Activated naive CD4-positive, alpha-beta T cell treated with anti-CD3 and anti-CD28 coated beads for 36 hours (primary cell): ENCODE measurements at places on chromosomes 16 and 17. TPM values are rescaled to one million over a fixed set of nuclear protein-coding genes. Genes with fewer than 3 reads are reported as not detected.

DNA sequence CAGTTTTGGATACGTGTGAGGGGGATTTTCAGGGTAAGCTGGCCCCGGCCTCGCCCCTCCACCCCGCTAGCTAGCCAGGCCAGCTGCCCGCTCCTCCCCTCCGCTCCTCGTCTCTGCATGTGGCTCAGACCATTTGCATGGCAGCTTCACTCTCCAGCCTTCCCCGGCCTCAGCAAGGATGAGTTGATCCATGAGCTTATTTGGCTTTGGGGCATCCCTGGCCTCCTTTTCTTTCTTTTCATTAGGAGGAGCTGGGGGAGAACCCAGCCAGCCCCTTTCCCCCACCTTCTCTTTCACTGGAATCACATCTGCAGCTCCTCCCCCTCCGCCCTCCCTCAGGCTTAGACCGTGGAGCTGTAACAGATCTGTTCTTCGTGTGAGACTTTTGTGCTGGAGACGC is 30.7 kb downstream of the ELAC2 start:
- no peak overlapping the region for H3K27ac ChIP-seq
- H3K36me3 ChIP-seq = peaks cover 28% of the 10 kb centered on the region
- H3K27me3 ChIP-seq = peaks cover 4% of the 10 kb centered on the region
- H3K4me1 ChIP-seq = no peaks in the 10 kb centered on the region

GRCh38 chr17:55344514-55344997 is 77.1 kb downstream of the MMD start:
- H3K27me3 ChIP-seq = peaks cover 5% of the 10 kb centered on the region
- no peak overlapping the region for H3K4me3 ChIP-seq
- no peaks in the 10 kb centered on the region for H3K36me3 ChIP-seq
- H3K27ac ChIP-seq = no peak overlapping the region

GRCh38 chr16:15988268-15989013 is 39.0 kb downstream of the ABCC1 start:
- peak overlapping the region; percentile 62 for H3K27ac ChIP-seq
- H3K4me1 ChIP-seq = peaks cover 33% of the 10 kb centered on the region
- H3K27me3 ChIP-seq = no peaks in the 10 kb centered on the region
- H3K4me3 ChIP-seq = no peak overlapping the region
- DNase-seq = no peak

GRCh38 chr16:5025171-5025632 is 8.5 kb downstream of the NAGPA start:
- H3K36me3 ChIP-seq = peaks cover 2% of the 10 kb centered on the region
- no peak overlapping the region for H3K27ac ChIP-seq
- no peaks in the 10 kb centered on the region for H3K27me3 ChIP-seq
- peak; percentile 11 for DNase-seq

DNA sequence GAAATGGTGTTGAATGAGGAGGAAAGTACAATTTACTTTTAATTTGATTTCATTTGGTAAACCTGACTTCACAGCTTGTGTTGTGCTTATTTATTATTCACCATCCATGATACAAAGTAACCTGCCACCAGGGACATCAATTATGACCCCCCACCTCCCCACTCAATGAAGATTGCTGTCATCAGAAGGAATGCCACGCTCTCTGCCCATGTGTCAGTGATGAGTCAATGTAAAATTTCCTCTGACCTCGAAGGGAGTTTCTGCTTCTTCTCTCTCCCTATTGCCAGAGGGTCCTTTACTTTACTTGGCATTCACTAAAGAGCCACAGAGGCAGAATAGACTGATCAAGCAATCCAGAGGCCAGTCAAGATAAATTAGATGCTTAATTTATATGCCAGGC is 759.7 kb downstream of the CDH11 start:
- H3K27me3 ChIP-seq = no peaks in the 10 kb centered on the region
- no peak overlapping the region for H3K27ac ChIP-seq
- no peak overlapping the region for H3K4me3 ChIP-seq
- no peak for DNase-seq

- no peak overlapping the region for H3K27ac ChIP-seq
- H3K36me3 ChIP-seq = peaks cover 4% of the 10 kb centered on the region
- no peak for DNase-seq
- peaks cover 56% of the 10 kb centered on the region for H3K4me1 ChIP-seq
- no peaks in the 10 kb centered on the region for H3K27me3 ChIP-seq
- H3K4me3 ChIP-seq = no peak overlapping the region
These were observed 44.6 kb upstream of the GSE1 start for GRCh38 chr16:85568519-85568918.

GRCh38 chr17:44268709-44269534 is 987 bp upstream of the SLC4A1 start:
- no peaks in the 10 kb centered on the region for H3K4me1 ChIP-seq
- no peak for DNase-seq
- no peaks in the 10 kb centered on the region for H3K27me3 ChIP-seq
- no peak overlapping the region for H3K4me3 ChIP-seq
- no peak overlapping the region for H3K27ac ChIP-seq

DNA sequence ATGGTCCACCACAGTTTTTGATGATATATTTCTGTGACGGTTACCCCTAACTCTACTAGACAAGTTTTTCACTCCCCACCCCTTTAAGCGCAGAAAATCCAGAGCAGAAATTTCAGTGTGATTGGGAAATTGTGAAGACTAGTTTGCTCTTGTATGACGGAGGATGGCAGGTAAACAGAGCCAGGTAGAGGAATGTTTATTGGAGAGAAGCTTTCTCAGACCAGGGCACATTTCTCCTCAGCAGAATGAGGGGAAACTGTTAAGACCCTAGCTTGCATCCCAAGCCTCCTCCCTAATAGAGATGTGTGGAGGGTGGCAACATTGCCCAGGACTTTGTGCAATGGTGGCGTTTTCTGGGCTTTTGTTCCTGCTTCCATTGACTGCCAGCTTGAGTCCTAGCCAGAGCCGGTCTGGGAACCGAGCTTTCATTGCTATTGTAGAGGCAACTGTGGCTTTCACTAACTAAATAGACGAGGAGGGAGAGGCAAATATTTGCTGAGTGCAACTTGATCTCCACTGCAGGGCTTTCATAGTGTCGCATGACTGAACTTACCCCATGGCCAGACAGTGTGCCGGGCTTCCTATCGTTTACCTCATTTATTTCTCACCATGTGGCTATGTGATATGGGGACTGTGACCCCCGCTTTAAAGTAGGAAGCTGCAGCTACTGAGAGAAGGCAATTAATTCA is 159.6 kb upstream of the MPHOSPH6 start:
- H3K36me3 ChIP-seq = no peaks in the 10 kb centered on the region
- no peak for DNase-seq
- H3K27me3 ChIP-seq = no peaks in the 10 kb centered on the region
- no peak overlapping the region for H3K4me3 ChIP-seq
- H3K27ac ChIP-seq = no peak overlapping the region

DNA sequence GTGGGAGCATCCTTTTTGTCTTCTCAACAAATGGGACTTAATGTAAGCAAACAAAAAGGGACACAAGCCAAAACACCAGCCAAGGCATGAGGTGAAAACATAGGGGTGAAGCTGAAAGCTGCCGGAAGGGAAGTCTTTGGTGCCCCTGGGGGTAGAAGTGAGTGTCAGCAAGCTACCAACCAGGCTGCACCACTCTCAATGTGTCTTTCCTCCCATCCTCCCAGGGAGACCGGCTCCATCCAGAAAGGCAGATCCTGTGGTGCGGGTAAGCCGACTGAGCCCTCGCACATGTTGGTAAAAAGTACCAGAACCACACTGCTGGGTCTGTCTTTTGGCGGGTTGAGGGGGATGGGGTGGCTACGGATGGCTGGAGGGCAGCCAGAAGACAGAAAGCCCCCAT is 52.0 kb upstream of the SREBF1 start:
- no peak for DNase-seq
- H3K4me3 ChIP-seq = no peak overlapping the region
- peaks cover 2% of the 10 kb centered on the region for H3K4me1 ChIP-seq
- no peak overlapping the region for H3K27ac ChIP-seq

DNA sequence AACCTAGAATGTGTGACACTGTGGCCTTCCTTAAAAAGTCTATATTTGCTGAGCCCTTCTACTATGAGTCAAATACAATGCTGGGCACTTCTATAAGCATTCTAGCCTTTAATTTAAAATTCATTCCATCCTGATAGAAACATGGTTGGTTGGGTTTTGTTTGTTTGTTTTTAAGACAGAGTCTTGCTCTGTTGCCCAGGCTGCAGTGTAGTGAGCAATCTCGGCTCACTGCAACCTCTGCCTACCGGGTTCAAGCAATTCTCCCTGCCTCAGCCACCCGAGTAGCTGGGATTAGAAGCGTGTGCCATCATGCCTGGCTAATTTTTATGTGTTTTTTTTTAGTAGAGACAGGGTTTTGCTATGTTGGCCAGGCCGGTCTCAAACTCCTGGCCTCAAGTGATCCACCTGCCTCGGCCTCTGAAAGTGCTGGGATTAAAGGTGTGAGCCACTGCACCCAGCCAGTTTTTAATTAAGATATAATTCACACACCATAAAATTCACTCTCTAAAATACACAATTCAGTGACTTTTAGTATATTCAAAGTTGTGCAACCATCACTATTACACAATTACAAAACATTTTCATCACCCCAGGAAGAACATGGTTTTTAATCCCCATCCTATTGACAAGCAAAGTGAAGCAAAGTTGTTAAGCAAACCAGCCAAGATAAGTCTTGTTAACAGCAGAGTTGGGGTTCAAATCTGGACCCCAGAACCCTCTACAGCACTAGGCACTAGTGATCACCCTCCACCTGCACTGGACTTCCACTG is 42.8 kb downstream of the CMTM4 start:
- no peaks in the 10 kb centered on the region for H3K36me3 ChIP-seq
- H3K4me1 ChIP-seq = peaks cover 13% of the 10 kb centered on the region
- H3K27ac ChIP-seq = no peak overlapping the region
- DNase-seq = no peak
- peaks cover 3% of the 10 kb centered on the region for H3K27me3 ChIP-seq

GRCh38 chr17:7499161-7499560 is 15.0 kb downstream of the POLR2A start:
- no peak overlapping the region for H3K4me3 ChIP-seq
- no peaks in the 10 kb centered on the region for H3K27me3 ChIP-seq
- no peaks in the 10 kb centered on the region for H3K4me1 ChIP-seq

- peaks cover 3% of the 10 kb centered on the region for H3K4me1 ChIP-seq
- no peak overlapping the region for H3K27ac ChIP-seq
- H3K27me3 ChIP-seq = no peaks in the 10 kb centered on the region
- no peak overlapping the region for H3K4me3 ChIP-seq
- H3K36me3 ChIP-seq = no peaks in the 10 kb centered on the region
These were observed 55.9 kb upstream of the PLCG2 start for GRCh38 chr16:81723098-81723723.

DNA sequence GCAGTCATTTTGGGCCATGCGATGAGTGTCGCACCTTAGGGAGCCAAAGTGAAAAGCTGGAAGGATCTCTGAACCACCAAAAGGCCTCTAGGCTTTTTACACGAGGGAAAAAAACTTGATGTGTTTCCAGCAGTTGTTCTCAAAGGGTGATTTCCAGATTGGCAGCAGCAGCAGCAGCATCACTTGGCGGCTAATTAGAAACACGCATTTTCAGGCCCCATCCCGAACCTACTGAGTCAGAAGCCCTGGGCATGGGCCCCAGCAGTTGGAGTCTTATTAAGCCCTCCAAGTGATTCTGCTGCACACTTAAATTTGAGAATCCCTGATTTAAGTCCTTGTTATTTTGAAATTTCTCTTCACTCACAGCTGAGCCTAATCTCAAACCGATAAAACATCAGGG is 25.3 kb upstream of the PYY start:
- no peak for DNase-seq
- H3K4me3 ChIP-seq = no peak overlapping the region
- H3K36me3 ChIP-seq = no peaks in the 10 kb centered on the region

GRCh38 chr16:27769561-27770255 is 219.8 kb downstream of the KATNIP start:
- H3K27ac ChIP-seq = no peak overlapping the region
- H3K4me3 ChIP-seq = no peak overlapping the region
- no peaks in the 10 kb centered on the region for H3K4me1 ChIP-seq
- DNase-seq = no peak

GRCh38 chr16:30837904-30838303 is 50.9 kb upstream of the ZNF629 start:
- DNase-seq = no peak
- H3K27me3 ChIP-seq = no peaks in the 10 kb centered on the region
- H3K27ac ChIP-seq = no peak overlapping the region
- no peak overlapping the region for H3K4me3 ChIP-seq

- no peak overlapping the region for H3K4me3 ChIP-seq
- H3K4me1 ChIP-seq = no peaks in the 10 kb centered on the region
- peaks cover under 1% of the 10 kb centered on the region for H3K36me3 ChIP-seq
- no peaks in the 10 kb centered on the region for H3K27me3 ChIP-seq
These were observed 43.4 kb downstream of the MFSD11 start for GRCh38 chr17:76781056-76781982.

DNA sequence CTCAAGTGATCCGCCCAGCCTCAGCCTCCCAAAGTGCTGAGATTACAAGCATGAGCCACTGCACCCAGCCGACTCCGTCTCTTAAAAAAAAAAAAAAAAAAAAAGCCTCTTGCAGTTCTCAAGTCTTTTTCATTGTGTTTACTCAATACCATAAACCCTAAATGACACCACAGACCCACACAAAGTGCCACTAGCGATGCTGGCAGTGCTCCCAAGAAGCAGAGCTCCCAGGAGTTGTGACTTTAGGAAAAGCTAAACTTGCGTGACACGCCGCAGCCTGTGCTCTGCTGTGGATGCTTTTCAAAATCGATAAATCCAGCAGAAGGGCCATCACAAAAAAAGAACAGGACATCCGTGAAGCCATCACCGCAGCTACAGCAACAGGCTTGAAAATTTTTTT is 114.7 kb downstream of the ANKRD11 start:
- peaks cover 24% of the 10 kb centered on the region for H3K36me3 ChIP-seq
- no peaks in the 10 kb centered on the region for H3K27me3 ChIP-seq
- H3K27ac ChIP-seq = no peak overlapping the region
- H3K4me3 ChIP-seq = no peak overlapping the region

- peak overlapping the region; percentile 35 for H3K4me3 ChIP-seq
- H3K36me3 ChIP-seq = no peaks in the 10 kb centered on the region
- H3K27ac ChIP-seq = no peak overlapping the region
- H3K27me3 ChIP-seq = peaks cover 63% of the 10 kb centered on the region
These were observed 1.6 kb downstream of the FAM20A start for GRCh38 chr17:68599552-68600066.

GRCh38 chr17:31573861-31574260 is 182.4 kb downstream of the RAB11FIP4 start:
- no peaks in the 10 kb centered on the region for H3K27me3 ChIP-seq
- H3K27ac ChIP-seq = no peak overlapping the region
- no peak for DNase-seq
- H3K36me3 ChIP-seq = no peaks in the 10 kb centered on the region
- no peak overlapping the region for H3K4me3 ChIP-seq

DNA sequence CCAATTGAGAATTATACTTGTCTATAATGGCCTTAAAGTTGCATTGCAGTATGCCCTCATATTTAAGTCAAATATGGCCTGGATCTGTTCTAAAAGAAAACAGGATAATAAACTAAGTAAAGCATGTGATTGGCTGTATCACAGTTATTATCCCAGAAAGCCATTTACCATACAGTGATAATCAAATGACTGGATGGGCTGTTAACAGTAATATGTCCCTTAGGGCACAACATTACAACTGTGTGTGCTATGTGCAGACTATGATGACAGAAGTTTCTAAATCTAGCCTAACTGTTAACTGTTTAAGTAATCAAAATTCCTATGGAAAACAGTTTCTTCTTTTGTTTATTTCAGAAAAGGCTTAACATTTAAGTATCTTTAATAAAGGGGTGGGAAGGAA is 145.7 kb downstream of the STXBP4 start:
- H3K27ac ChIP-seq = no peak overlapping the region
- no peaks in the 10 kb centered on the region for H3K36me3 ChIP-seq
- no peaks in the 10 kb centered on the region for H3K4me1 ChIP-seq
- H3K27me3 ChIP-seq = no peaks in the 10 kb centered on the region

Gene HSD17B1
- 0.26 TPM for total RNA-seq

Gene CHRNE
- 0.22 TPM for total RNA-seq

Gene HCRT
- total RNA-seq = not detected

Gene DNAH17
- total RNA-seq = 0.19 TPM

Gene KCNH6
- not detected for total RNA-seq

Gene CHST4
- not detected for total RNA-seq

Gene KRT20
- not detected for total RNA-seq

Gene PRKCB
- 38.9 TPM for total RNA-seq

Gene CCL17
- total RNA-seq = not detected

Gene TBC1D3K
- not detected for total RNA-seq

Gene ZNF423
- 0.05 TPM for total RNA-seq
